Ammon's horn (tissue), 1 donor: ENCODE measurements at places on chromosomes 1 and 21.
A peak's percentile ranks its signal among the peaks of the same experiment; 100 is the strongest.

GRCh38 chr1:230679192-230679591 lies 34.7 kb downstream of the AGT start:
- DNase-seq: no peak

DNA sequence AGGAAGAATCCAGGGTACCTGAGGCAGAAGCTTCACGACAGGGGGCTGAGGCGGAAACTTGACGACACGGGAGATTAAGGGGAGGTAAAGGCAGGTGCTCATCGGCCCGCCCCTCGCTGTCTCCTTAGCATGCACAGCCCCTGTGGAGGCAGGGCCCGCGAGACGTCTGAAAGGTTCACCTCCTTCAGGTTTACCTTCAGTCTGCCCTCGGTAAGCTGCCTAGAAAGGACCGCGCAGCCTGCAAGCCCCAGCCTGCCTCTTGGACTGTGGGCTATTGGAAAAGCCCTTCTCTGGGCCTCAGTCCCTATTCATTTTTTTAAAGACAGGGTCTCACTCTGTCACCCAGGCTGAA lies 28.5 kb downstream of the KNCN start:
- DNase-seq: no peak

DNA sequence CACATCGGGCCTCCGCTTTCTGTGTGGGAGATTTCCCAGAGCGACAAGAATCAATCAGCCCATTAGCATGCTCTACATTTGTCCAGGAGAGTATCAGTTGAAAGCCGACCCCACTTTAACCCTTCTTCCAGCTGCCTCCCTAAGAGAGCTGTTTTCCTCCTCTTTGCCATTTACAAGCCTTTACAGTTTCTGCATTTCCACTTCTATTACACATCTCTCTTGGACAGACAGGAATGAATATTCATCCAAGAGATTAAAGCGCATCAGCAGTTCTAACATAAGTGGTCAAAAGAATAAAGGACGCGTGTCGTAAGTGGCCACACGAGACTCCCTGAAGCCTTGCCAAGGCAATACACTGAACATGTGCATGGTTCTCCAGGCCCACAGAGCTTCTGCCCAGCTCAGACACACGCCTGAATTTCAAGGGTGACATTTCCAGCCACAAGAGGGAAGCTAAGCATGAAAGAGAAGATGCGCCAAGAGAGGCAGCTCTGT lies 47.3 kb downstream of the FAM78B start:
- no peak for DNase-seq

DNA sequence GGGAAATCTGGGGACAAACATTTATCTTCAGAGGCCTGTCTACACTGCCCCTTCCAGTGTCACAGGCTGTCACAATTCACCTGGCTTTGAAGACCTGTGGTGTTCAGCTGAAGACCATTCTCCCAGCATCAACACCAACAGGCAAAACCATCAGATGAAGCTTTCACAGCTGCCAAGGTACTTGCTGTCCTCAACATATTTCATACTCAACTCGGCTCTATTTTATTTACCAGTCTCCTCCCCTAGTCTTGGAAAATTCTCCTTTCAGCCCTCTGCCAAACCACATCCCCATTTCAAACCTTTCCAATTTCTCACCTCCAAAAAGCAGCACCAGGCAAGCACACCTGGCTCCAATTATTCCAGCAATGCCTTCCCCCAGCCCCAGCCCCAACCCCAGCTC lies 108.8 kb downstream of the TGFBR3 start:
- DNase-seq: no peak

DNA sequence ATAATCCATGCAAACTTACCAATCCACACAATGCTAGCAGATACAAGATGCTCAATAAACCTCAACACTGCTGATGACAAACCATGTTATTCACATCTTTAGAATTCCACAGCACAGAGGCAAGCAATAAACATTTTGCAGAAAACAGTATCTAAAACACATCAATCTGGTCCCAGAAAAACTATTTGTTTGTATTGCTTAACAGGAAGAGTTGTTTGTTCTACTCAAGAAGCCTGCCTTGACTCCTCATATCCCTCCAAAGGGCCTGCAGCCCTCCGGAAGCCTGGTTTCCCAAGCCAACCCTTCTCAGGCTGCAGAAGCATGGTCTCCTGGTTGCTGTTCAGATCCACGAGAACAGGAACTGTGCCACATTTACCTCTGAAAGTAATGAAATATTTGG lies 139.7 kb downstream of the RERE start:
- DNase-seq: no peak

DNA sequence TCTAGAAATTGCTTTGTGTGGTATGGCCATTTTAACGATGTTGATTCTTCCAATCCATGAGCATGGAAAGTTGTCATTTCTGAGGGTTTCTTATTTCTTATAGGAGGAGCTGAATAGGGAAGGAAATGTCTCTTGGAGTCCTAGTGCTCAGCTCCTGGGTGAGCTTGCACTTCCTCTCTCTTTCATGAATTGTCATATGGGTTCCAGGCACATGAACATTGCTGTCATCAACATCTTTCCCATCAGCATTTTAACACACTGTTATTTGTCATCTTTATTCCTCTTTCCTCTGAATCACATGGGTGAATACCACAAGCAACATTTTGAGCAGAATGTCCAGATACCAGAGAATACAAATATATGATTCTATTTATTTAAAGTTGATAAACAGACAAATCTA lies 23.4 kb downstream of the SLAMF6 start:
- peak; percentile 39 for DNase-seq

- no peak for DNase-seq
Measured at GRCh38 chr21:27301220-27301619, 334.3 kb upstream of the ADAMTS5 start.

- no peak for DNase-seq
Measured at GRCh38 chr1:57485643-57486042, 61.8 kb upstream of the DAB1 start.

DNA sequence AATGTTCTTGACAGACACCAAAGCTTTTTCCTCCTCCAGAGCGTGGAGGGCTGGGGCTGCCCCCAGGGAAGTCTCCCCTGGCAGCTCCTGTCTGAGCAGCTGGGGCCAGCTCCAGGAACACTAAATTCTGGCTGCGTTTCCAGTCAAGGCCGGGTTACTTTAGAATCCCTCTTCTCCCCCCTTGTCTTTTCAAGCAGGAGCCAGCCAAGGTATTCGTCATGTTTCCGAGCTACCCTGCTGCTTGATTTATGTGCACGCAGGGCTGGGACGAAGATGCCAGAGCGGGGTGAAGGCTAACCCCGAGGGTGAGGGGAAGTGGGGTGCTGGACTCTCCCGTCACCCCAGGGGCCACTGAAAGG lies 68.1 kb upstream of the ANGPTL1 start:
- DNase-seq: no peak

GRCh38 chr1:61271412-61271789 lies 189.0 kb downstream of the NFIA start:
- DNase-seq: no peak

- no peak for DNase-seq
Measured at GRCh38 chr1:192635939-192636338, at the start of gene RGS13. Gene RGS13, plus strand, starts transcription at chr1:192636147. Its CDS starts 8,188 bp downstream, at chr1:192644335.

DNA sequence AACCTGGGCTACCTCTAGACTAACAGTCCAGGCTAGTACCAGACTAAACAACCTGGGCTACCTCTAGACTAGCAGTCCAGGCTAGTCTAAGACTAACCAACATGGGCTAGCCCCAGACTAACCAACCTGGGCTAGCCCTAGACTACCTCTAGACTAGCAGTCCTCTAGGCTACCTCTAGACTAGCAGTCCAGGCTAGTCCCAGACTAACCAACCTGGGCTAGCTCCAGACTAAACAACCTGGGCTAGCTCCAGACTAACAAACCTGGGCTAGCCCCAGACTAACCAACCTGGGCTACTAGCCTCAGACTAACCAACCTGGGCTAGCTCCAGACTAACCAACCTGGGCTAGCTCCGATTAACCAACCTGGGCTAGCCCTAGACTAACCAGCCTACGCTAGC lies 2.0 kb downstream of the TFF2 start:
- no peak for DNase-seq

GRCh38 chr1:29894311-29894710 lies 658.0 kb downstream of the PTPRU start:
- no peak for DNase-seq

DNA sequence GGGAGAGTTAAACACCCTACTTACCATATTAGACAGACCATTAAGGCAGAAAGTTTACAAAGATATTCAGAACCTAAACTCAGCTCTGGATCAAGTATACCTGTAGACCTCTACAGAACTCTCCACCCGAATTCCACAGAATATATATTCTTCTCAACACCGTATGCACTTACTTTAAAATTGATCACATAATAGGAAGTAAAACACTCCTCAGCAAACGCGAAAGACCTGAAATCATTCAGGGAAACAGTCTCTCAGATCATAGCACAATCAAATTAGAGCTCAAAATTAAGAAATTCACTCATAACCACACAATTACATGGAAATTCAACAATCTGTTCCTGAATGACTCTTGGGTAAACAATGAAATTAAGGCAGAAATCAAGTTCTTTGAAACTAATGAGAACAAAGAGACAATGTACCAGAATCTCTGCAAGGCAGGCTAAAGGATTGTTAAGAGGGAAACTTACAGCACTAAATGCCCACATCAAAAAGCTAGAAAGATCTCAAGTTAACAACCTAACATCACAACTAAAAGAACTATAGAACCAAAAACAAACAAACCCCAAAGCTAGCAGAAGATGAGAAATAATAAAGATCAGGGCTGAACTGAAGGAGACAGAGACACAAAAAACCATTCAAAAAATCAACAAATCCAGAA lies 19.1 kb downstream of the CD84 start:
- no peak for DNase-seq

GRCh38 chr1:110076789-110077500 lies 6.5 kb upstream of the ALX3 start:
- no peak for DNase-seq

DNA sequence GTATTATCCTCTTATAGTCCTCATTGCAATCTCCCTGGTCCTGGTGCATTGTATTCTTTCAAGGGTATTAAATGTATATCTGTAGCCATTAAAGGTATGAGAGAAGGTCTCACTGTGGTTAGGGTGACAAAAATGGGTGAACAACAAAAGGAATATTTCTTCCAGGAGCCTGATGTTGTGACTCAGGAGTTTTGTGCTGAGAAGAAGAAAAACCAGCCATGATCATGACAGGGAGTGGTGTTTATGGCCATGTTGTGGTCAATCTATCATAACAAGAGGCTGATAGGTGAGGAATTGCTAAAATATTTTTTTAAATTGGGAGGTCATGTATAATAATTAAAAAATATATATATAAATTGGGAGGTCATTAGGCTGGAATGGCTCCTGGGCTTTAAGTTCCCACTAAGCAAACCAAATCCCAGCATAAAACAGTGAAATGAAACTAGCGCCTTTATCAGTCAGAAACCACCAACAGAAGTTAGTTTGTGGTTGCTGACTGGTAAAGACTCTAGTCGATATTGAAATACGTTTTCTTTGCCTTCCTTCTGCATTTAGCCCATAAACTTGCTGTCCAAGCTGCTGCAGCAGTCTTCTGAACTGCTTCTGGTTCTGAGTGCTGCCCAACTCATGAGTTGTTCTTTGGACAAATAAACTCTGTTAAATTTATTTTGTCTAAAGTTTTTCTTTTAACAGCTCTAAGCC lies 60.3 kb downstream of the TBX19 start:
- DNase-seq: no peak

GRCh38 chr1:240341365-240342250 lies 249.9 kb downstream of the FMN2 start:
- DNase-seq: no peak

- DNase-seq: peak; percentile 71
Measured at GRCh38 chr1:201538612-201539551, at the start of gene NAV1. Gene NAV1, plus strand, starts transcription at chr1:201539127. Its CDS starts 83,758 bp downstream, at chr1:201622885.

DNA sequence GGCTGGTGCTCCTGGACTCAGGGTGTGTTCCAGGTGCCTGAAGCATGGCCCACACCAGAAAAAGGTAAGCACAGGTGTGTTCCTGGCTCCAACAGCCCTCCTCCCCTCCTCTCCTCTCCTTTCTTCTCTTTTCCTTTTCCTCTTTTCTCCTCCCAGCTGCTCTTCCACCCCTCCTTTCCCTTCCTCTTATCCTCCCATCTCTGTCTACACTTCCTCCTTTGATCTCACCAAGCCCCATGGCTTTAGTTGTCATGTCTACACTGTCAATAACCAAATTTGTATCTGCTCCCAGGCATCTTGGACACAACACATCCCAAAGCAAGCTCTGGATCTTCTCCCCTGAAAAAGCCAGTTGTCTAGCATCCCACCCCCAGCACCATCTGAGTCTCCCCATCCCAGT lies 56.7 kb upstream of the LAPTM5 start:
- DNase-seq: no peak

GRCh38 chr1:7420470-7421100 lies 350.5 kb upstream of the VAMP3 start:
- no peak for DNase-seq
